Stimulated activated CD8-positive, alpha-beta memory T cell treated with anti-CD3 and anti-CD28 coated beads, Interleukin-7, amount 100 ng/mL, for 48 hours (primary cell): ENCODE measurements at places on chromosomes 5 and 9.

GRCh38 chr9:105087910-105088898 lies 156.2 kb upstream of the SLC44A1 start:
- no peak for DNase-seq

DNA sequence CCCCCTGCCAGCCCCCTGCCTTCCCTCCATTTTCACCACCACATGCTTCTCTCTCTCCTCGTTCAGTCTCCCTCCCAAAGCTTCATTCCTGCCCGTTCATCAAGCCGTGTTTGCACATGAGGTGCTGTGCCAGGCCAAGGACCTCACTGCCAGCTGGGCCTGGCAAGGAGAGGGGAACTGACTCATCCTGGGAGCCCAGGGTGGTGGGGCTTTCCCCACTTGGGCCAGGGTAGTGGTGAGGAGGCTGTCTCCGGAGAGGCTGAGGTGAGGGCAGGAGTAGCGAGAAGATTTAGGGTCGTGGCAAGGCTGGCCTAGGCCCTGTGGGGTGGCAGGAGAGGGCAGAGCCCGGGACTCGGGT lies 30.4 kb upstream of the NOTCH1 start:
- DNase-seq: no peak

DNA sequence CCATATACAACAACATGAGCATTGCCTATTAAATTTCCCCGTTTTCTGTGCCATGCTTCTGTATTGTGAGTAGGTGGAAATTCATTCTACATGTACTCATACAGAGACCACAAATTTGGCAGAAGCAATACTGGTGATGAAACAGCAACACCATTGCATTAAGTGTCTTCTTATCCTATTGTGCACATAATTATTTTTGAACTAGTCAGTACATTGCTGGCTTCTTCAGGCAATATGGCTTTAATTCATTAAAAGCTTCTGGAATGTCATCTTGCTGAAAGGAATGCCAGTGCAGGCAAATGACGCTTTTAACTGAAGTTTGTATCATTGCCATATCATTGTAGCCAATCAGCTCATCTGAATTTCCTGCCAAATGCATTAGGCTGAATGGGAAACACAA lies 82.6 kb downstream of the KIAA1958 start:
- no peak for DNase-seq

- no peak for DNase-seq
Measured at GRCh38 chr9:90271707-90272106, 370.9 kb downstream of the DIRAS2 start.

- no peak for DNase-seq
Measured at GRCh38 chr9:89042984-89043383, 51.7 kb downstream of the S1PR3 start.

GRCh38 chr9:134959971-134960310 lies 42.2 kb upstream of the FCN1 start:
- DNase-seq: no peak

DNA sequence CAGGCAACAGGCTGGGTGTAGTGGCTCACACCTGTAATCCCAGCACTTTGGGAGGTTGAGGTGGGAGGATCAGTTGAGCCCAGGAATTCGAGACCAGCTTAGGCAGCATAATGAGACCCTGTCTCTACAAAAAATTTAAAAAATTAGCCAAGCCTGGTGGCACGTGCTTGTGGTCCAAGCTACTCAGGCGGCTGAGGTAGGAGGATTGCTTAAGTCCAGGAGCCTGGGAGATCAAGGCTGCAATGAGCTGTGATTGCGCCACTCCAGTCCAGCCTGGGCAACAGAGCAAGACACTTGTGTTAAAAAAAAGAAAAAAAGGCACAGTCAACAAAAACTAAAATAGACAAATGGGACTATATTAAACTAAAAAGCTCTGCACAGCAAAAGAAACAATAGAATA lies 29.3 kb downstream of the ATP6V0E1 start:
- no peak for DNase-seq

GRCh38 chr5:171913987-171914273 lies 92.5 kb downstream of the FBXW11 start:
- DNase-seq: no peak
